Transverse colon (tissue), 4 donors: ENCODE measurements at places on chromosomes 7 and 10. TPM values are rescaled to one million over a fixed set of nuclear protein-coding genes. Genes with fewer than 3 reads are reported as not detected.

ZNF92 gene
- 19.5 TPM for total RNA-seq

GRCh38 chr7:2049782-2050510 is 182.8 kb downstream of the MAD1L1 start:
- no peak for DNase-seq

DNA sequence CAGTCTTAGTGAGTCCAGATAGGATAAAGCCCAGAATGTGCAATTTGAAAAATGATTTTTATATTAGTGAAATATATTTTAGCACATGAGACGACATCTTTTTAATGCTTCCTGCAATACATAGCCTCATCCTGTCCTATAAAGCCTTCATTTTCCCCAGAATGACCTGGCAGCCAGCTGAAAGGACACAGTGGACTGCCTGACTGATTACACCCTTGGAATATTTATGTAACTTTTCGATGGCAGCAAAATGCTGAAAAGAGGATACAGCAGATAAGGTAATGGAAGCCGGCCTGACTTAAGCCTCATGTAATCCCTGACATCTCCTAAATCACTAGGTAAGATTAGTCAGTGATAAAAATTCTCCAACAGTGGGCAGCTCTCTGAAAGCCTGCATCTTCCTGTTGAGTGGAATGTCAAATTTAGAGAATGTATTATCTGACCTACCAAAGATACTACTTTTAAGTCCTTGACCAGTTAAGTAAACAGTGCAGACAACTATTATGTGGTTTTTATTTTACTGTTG is 210.7 kb upstream of the STEAP1 start:
- no peak for DNase-seq

- no peak for DNase-seq
These were observed 83.4 kb upstream of the PPP1R9A start for GRCh38 chr7:94823947-94824346.

GRCh38 chr10:7662522-7662921 is 4.2 kb downstream of the ITIH5 start:
- no peak for DNase-seq

- no peak for DNase-seq
These were observed 106.3 kb downstream of the ATXN7L1 start for GRCh38 chr7:105769901-105770628.

- DNase-seq: no peak
These were observed 172.5 kb downstream of the ADARB2 start for GRCh38 chr10:1564791-1565190.

TAX1BP1 gene
- total RNA-seq: 125 TPM

HHEX gene
- total RNA-seq: 0.80 TPM

GRCh38 chr7:5232874-5233273 is 42.8 kb downstream of the WIPI2 start:
- DNase-seq: no peak

GRCh38 chr10:50992356-50992901 is 81.9 kb upstream of the PRKG1 start:
- DNase-seq: no peak

GRCh38 chr7:51316262-51316665 is 345 bp downstream of the COBL start:
- DNase-seq: peak; percentile 55

PSD gene
- 50.7 TPM for total RNA-seq

DNA sequence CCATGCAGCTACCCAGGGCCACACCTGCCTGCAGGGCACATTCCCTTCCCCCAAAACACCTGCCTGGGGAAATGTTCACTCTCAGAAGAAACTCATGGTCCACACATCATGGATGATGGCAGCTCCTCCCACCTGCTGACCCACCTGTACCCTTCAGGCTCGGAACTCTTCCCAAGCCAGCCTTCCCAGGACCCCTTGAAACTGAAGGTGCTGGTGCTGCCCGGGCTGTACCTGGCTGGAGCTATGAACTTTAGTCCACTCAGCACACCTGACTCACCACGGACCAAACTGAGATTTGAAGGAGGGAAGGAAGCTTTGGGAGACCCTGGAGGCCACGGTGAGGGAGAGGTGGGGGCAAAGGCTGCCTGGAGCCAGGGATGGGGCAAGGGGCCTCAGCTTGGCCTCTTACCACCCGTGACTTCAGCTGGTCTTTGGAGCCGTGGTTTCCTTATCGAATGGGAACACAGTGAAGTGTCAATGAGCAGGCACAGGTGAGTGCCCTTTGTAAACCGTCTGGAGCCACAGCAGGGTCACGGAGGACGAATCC is 30.1 kb upstream of the INPP5A start:
- DNase-seq: no peak

FAM25C gene
- not detected for total RNA-seq

DNA sequence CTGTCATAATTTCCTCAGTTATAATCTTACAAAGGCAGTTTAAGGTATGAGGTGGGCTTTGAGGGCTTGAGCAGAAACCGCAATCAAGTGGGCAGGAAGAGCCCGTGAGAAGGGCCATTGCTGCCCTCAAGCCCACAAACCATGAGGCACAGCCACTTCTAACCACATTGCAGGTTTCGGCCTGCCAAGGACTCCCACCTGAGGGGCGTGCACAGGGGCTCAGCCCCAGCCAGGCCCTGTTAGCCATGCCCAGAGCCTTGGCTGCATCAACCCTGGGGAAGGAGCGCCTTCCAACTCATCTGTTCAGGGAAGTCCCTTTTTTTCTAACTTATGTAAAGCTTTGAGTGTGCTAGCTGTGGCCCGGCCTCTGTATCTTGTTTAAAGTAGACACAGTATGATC is 5.9 kb upstream of the FFAR4 start:
- no peak for DNase-seq

- no peak for DNase-seq
These were observed 36.5 kb upstream of the SVIL start for GRCh38 chr10:29671228-29671780.

DNA sequence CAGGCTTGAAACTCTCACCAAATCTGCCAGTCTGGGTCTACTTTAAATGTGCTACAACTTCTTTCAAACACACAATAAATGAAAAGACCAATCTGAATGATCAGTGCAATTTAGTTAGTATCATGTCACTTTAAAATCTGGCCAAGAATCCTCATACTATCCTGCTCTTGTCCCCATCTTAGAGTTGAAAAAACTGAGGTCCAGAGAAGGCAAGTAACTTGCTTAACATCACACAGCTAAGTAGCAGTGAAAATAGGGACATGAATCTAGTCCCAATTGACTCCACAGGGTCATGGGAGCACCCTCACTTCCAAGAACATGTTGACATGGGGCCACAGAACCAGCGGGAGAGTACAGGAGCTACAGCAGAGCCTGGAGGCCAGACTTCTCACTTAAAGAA is 3.1 kb upstream of the GDF10 start:
- DNase-seq: no peak

CLCN1 gene
- total RNA-seq: not detected

DNA sequence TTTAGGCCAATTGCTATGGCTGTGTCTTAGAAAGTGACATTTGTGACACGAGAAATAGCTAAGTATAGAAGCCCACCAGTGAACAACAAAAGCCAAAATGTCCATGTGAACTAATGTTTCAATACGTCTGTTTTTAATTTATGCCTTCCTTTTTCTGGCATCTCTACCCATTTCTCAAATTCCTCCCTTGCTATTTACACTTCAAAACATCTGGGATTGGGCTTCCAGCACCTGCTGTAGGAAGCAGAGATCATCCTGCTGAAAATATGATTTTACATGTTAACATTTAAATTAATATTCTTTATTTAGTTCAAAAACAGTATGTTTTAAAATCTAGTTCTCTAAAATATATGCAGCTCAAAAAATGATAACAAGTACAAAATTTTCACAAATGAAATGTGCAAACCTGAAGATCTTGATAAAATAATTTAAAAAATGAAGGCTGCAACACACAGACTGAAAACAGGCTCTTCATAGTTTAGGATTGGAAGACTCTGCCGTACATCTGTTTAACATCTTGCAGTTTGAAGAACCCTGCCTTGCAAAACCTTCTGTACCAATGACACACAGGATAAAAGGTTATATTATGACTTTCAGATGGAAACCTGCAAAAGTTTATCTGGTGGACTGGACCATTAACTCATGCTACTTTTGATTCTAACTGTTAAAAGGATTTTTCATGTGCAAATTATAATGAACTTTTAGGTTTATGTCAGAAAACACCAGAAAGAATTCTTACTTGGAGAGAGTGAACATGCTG is 408.4 kb downstream of the SUGCT start:
- no peak for DNase-seq

DNA sequence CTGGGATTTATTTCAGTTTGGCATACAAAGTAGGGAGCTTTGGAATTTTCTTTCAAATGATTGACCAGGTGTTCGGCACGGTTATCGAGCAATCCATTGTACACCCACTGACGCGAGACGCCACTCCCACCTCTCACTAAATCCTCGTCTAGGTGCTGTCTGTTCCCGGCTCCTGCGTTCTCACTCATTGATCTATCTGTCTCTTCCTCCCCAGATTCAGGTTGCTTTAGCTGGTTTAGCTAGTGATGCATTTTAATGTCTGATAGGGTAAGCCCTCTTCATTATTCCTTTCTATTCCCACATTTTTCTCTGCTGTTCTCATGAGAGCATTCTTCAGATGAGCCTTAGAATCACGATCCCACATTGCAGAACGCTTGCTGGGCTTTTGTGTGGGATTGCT is 91.7 kb downstream of the ELFN1 start:
- no peak for DNase-seq

DNA sequence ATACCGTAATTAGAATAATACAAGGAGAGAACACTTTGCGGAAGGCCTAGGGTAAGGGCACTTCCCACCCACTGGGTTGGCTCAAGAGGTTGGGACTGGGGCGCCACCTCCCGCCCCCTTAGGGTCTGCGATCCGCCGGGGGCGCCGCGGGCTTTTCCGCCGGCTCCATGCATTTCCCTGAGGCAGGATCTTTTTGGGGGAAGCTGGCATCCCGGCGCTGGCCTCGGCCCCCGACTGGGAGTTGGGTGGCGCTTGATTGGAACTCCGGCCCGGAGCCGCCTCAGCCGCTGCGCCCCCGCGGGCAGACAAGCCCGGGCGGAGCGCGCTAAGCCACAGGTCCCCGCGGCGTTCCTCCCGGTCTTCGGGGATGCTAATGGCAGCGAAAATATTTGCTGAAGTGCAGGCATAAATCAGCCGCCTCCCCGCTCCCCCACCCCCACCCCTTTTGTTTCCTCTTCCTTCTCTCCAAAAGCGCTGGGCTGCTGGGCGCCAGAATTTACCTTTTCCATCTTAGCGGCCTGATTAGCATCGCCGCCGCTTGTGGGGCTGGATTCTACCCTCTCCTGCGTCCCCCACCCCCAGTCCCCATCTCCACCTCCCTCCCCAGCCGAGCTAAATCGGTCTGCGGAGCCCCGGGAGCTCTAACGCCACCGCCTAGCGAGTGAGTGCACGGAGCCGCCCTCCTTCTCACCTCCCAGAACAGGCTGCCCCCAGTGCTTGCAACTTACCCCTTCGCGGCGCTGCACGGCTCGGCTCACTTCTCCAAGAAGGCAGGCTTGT is 5.1 kb downstream of the UNC5B start:
- DNase-seq: no peak

DNA sequence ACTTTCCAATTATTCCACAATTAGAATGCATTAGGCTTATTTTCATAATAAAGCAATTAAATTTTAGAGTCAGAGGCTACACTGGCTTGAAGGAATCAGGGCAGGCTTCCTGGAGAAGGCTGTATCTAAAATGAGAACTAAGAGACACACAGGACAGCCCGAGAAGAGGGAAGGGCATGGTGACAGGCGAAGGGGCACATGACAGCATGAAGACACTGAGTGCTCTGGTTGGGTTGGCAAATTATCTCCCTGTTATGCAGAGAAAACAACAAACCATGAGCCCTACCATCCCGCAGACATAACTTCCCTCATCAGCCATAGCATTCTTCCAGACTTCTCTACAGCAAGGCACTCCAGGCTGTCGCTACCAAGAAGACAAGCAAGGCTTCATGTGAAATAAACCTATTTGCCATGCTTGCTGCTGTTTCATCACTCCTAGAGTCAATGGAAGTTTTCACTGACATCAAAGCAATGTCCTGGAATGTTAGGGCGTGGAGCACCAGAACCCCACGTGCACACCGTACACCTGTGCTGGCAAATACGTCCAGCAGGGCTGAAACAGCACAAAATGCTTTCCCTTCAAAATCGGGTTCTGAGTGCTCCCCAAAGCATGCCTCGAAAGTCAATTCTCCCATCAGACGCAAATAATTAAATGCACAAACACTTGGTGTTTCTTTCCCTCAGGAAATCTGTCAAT is 21.3 kb downstream of the VOPP1 start:
- DNase-seq: no peak

DNA sequence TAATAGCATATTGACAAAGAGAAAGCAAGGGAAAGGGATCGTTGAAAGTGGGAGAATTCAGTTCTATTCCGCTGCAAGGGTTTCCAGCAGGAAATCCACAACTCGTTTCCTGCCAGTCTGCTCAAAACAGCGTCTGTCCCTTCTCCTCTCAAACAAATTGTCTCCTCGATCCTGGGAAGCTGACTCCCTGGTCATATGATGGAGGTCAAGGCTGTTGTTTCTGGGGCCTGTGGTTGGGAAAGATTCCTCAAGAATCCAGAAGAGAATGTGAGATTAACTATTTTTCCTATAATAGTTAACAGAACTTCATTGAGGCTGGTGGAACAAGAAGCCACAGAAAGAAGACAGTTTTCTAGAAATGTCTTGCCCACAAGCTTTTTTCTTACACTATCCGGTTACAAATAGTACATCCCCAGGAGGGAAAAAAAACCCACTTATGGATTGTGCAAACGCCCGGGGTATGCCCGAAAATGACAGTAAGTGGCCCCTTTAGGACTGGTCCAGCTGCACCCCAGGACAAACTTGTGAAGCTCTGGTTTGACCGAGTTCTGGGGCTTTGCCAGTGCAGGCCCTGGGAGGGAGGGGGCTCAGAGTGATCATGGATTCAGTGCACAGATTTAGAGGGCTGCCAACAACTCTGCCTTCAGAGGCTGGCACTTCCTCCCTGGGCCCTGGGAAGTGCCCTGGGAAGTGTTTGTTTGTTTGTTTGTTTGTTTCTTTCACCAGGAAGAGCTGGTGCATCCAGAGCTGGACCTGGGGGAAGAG is 49.4 kb upstream of the CTBP2 start:
- DNase-seq: no peak

GRCh38 chr7:43443381-43443780 is 139.5 kb upstream of the STK17A start:
- no peak for DNase-seq

DNA sequence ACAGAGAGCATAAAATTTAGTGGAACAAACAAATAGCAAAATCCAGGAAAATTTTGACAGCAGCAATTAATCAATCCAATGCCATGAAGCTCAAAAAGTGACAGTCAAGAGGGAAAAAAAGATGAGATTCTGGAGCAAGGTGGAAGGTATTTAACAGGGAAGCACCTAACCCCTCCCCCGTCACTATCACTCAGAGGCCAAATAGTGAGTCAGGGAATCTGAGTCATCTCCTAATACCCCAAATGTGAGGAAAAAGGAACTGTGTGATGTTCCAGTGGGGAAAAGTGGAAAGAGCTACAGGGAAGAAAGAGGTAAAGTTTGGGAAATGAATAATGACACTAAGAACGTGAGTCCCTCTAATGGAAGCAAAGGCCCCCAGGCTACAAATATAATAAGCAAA is 113.2 kb upstream of the PHF14 start:
- no peak for DNase-seq

GDF2 gene
- total RNA-seq: not detected

GRCh38 chr10:43728425-43728824 is 79.7 kb upstream of the ZNF32 start:
- DNase-seq: no peak

- no peak for DNase-seq
These were observed 134.9 kb downstream of the TNS3 start for GRCh38 chr7:47446871-47447466.

GRCh38 chr7:159039716-159040115 is 105.0 kb downstream of the VIPR2 start:
- DNase-seq: no peak

GRCh38 chr7:151125846-151126481 is 39.7 kb downstream of the AGAP3 start:
- DNase-seq: peak; percentile 60
